Stimulated activated CD4-positive, alpha-beta T cell treated with anti-CD3 and anti-CD28 coated beads, Interleukin-12 subunit alpha, Interleukin-12 subunit beta, amount 100 ng/mL, for 48 hours (primary cell): ENCODE measurements at places on chromosomes 16 and 17.

DNA sequence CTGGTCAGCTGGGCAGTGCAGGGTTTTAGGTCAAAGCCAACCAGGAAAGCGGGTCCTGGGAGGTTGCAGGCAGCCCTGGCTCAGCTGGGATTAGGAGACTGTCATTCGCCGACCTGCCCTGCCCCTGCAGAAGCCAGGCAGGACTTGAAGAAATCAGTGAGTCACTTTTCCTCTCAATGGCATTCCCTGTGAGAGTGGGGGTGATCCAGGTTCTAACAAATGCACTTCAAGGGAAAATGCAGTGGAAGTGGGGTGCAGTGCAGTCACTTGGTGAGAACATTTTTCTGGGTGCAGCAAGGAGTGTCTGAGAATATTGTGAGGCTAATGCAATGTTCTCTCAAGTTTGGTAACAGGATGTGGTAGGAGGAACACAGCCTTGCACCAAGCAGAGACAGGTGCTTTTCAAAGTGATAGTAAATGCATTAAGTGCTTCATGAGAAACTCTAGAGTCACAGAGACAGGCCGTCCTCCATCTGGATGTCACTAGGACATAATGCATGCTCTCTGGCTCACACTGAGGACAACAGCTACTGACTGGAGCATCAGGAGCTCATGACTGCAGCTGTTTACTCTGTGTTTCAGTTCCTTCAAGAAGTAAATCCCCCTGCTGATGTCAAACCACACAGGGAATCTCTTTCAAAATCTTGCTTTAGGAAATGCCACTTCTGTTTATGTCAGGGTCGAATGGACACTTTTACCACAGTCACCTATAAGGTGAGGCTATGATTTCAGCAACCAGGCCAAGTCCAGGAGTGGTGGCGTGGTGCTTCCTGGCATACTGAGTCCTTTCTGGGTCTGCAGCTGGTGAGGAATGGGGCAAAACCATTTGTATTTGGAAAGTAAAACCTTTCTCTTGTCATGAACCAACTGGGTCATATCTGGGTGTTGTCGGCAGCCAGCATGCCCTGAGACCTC lies 16.7 kb downstream of the CDK5R1 start:
- no peak for DNase-seq

GRCh38 chr17:72802726-72803125 lies 289.8 kb downstream of the SLC39A11 start:
- DNase-seq = no peak

DNA sequence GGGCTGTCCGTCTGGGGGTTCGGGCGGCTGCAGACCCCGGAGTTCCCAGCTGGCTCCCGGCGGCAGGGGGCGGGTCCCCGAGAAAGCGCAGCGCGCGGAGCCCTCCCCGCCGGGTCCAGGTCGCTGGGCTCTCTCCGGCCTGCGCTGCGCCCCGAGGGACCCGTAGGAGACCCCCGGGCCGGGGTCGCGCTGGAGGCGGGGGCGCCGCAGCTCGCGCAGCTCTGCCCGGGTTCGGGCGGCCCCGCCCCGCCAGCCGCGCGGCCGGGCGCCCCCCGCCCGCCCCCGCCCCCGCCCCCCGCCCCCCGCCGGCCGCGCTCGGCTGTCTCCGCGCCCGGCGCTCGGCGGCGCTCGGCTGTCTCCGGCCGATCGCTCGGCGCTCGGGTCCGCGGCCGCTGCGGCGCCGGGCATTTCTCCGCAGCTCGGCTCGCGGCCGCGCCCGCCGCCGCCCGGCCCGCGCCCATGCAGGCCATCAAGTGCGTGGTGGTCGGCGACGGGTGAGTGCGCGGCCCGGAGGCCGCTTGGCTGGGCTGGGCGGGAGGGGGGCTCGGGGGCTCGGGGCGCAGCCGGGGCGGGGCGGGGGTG lies at the start of gene RAC3:
Gene RAC3, plus strand, starts transcription at position 376 of the 582 bp plus-strand sequence. Its CDS starts 84 bp downstream, at position 460.
- no peak for DNase-seq

DNA sequence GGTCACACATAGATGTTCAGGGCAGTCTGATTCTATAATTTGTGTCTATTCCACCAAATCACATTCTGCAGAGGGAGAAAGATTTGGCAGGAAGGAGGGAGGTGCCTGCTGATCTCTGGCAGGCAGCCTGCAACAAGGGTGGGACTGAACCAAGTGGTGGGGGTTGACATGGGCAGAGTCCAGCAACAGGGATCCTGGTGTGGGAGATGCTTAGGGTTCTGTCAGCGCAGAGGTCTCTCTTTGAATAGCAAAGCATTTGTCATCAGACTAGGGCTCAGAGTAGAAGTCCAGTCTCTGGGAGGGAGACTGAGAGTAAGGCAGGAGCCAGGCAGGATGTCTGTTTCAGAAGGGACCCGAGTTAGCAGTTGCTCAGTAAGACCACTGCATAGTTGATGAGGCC lies 94.6 kb downstream of the UTP18 start:
- DNase-seq = no peak

GRCh38 chr17:62950067-62950466 lies 16.0 kb upstream of the TANC2 start:
- no peak for DNase-seq

- DNase-seq = no peak
Measured at GRCh38 chr17:82938486-82938872, 98.7 kb upstream of the ZNF750 start.

DNA sequence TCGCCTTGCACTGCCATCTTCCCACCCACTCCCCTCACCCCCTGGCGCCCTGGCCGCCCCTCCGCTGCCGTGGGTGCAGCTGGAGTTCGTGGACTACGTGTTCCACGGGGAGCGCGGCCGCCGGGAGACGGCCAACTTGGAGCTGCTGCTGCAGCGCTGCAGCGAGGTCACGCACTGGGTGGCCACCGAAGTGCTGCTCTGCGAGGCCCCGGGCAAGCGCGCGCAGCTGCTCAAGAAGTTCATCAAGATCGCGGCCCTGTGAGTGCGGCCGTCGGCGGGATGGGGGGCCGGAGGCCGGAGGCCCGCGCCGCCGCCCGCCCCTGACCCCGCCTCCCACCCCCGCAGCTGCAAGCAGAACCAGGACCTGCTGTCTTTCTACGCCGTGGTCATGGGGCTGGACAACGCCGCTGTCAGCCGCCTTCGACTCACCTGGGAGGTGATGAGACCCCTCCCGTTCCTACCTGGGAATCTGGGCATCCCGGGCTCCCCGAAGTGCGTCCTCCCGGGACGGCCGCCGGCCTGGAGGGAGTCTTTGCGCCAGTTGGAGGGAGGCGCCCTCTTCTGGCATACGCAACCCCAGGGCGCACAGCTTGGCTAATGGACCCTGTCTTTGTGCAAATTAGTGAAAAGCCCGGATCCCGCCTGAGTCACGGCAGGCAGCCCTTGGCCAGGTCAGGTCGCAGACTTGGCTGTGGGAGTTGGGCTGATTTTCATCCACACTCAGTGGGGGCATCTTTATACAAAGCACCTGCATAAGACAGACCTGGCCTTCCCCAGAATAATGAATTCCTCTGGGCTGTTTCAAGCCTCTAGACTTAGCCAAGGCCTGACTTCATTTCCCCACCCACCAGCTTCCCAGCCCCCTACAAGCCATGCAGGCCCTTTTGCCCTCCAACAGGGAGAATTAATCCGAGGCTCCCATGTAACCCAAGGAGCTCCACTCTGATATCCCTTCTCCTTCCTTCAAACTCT lies 14.3 kb downstream of the RAPGEFL1 start:
- peak; percentile 28 for DNase-seq

DNA sequence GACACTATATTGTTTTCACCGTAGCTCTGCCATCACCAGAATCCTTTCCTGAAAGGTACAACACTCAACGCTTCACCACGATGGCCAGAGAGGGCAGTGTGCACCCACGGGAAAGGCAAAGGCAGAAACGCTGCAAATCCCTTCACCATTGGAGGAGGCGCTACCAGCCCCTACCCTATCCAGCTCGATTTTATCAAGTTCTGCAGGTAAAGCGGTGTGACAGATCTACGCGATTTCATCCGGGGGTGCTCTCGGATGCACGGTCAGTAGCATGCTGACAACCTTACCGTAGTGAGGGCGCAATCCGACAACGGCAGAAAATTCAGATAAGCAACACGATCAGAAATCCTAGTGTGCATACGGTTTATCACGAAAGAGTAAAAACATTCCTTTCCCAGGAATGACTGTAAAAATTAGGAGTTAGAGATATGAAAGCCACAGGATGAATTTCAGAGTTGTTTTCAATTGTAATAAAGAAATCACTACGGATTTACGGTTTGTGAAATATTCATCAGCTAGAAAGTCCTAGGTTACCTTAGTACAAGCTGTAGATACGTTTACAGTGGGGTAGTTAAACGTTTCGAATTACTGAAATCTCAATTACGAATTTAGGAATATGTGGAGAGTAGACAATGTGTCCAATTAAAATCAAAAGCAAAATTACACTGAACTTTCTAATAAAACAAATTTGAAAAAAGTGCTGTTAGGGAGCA lies 1.8 kb downstream of the NETO2 start:
- DNase-seq = peak; percentile 77

- DNase-seq = no peak
Measured at GRCh38 chr17:57636274-57636673, 108.8 kb downstream of the CCDC182 start.

DNA sequence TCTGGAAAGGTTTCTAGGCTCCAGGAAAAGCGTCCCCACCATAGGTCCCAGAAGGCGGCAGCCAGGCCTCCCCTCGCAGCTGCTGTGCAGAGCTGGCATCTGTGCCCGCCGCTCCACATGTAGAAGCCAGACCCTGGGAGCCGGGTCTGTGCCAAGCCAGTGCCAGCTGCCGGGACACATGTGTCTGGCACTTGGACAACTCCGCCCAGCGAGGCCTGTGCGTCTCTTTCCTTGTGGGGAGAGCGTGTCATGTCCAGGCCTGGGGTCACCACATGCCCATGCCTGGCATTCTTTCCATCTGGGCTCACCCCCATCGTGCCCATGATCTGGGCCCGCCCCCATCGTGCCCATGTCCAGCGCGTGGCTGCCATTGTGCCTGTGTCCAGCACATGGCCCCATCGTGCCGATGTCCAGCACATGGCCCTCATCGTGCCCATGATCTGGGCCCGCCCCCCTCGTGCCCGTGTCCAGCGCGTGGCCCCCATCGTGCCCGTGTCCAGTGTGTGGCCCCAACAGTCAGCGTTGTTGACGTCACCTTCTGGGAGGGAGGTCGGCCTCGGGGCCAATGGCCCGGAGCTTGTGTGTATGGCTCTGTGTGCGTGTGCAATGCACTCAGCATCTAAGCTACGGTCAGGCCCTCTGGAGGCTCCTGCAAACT lies 13.3 kb upstream of the ACSF3 start:
- DNase-seq = no peak

DNA sequence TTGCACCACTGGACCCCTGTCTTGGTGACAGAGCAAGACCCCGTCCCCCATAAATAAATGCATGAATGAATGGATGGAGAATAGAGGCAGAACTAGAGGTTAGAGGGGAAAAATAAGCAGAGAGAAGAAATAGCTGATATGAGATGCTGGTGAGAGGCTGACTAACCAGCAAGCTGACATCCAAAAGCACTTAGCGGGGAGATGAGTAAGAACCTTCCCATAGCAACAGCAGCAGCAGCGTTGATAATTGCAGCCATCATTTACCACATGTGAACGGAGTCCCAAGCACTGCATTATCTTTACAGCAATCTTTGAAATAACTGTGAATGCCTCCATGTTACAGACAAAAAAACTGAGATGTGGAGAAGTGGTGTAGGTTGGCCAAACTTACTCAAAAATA lies 777.3 kb upstream of the EEF2KMT start:
- no peak for DNase-seq

GRCh38 chr16:67407788-67408452 lies 8.4 kb downstream of the ZDHHC1 start:
- DNase-seq = no peak

DNA sequence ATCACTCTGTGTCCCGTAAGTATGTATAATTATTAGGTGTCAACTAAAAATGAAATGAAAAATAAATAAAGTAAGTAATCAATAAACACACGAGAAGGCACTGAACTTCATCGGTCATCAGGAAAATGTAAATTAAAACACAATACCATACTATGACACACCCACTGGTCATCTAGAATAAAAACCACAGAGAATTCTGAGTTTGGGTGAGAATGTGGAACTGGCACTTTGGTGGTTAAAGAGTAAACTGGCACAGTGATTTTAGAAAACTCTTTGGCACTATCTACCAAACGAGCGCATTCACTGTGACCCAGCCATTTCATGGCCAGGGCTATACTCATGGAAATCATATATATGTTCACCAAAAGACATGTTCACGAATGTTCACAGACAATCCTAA lies 98.2 kb downstream of the HS3ST3A1 start:
- no peak for DNase-seq

- no peak for DNase-seq
Measured at GRCh38 chr17:28717578-28718332, at the start of gene RAB34. Gene RAB34 (minus strand): TSS chr17:28717868. CDS start chr17:28717266, 602 bp downstream.

GRCh38 chr17:21167303-21167702 lies 40.5 kb downstream of the DHRS7B start:
- no peak for DNase-seq

DNA sequence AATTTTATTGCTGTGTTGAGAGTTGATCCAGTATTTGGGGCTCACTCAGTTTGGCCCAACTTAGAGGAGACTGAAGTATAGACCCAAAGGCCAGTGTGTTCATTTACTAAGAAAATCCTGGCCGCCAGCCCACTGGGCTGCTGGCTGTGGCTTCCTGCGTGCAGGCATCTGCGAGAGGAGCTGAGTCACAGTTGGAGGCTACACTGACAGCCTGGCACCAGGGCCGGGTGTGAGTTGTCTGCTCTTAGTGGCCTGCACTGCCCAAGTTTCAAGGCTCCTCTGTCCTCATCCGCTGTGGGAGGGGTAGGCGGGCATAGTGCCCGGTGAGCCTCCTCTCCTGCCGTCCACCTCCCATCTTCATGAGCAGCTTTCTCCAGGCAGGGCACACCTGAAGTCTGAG lies 54.2 kb downstream of the PLD6 start:
- DNase-seq = peak; percentile 34

DNA sequence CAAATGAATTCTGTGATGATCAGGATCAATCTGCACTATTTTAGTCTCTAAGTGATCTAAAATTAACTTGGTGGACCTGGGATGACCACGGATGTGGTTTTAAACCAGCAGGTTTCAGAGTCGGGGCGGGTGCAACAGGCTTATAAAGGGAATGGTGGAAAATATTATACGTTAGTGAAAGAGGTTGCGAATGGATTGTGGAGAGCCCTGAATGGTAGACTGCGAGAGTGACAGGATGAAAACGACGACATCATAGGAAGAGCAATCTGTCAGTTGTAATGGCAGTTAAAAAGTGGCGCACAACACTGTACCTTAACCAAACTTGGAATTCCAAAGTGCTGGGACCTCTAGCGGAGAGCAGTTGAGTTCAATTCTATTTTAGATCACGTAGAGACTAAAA lies 1.2 kb upstream of the CYB5B start:
- DNase-seq = no peak
